ENCODE measurements at places on chromosomes 1 and 21. TPM values are rescaled to one million over a fixed set of nuclear protein-coding genes. Genes with fewer than 3 reads are reported as not detected.

The CHI3L1 gene
- 19.9 TPM for total RNA-seq

The CDCA8 gene
- total RNA-seq = 1.5 TPM

The ACOT11 gene
- 6.2 TPM for total RNA-seq

The EFCAB7 gene
- total RNA-seq = 20.4 TPM

The RYR2 gene
- total RNA-seq = 4.3 TPM

The CTPS1 gene
- 32.5 TPM for total RNA-seq

The FBXO2 gene
- 8.2 TPM for total RNA-seq

The PCSK9 gene
- 56.1 TPM for total RNA-seq

The PPM1J gene
- total RNA-seq = 0.79 TPM

The CYB561D1 gene
- total RNA-seq = 14.0 TPM

The PRDM16 gene
- 17.0 TPM for total RNA-seq

The C4BPB gene
- 9.7 TPM for total RNA-seq

The ELF3 gene
- total RNA-seq = 148 TPM

The NES gene
- total RNA-seq = 25.9 TPM

The NFASC gene
- total RNA-seq = 6.4 TPM

The LCE2B gene
- not detected for total RNA-seq

The GBP6 gene
- 0.30 TPM for total RNA-seq

The KPNA6 gene
- total RNA-seq = 22.2 TPM

The MYCL gene
- total RNA-seq = 6.3 TPM

The FAM167B gene
- total RNA-seq = not detected

The JTB gene
- total RNA-seq = 158 TPM

The CD2 gene
- total RNA-seq = 3.8 TPM

The RNF207 gene
- 46.9 TPM for total RNA-seq

The ADGRL2 gene
- total RNA-seq = 81.8 TPM

The SPRR3 gene
- total RNA-seq = not detected

The GPR25 gene
- total RNA-seq = 0.74 TPM

The TNFRSF1B gene
- total RNA-seq = 113 TPM

The SFN gene
- total RNA-seq = 42.1 TPM

The NUDT4B gene
- not detected for total RNA-seq

The STK40 gene
- total RNA-seq = 26.2 TPM

The CR1 gene
- total RNA-seq = 15.4 TPM

The DPT gene
- 22.4 TPM for total RNA-seq

The KRTAP13-2 gene
- total RNA-seq = not detected

The GOLT1A gene
- total RNA-seq = 11.2 TPM

The ACKR1 gene
- 133 TPM for total RNA-seq

The CNIH3 gene
- 3.7 TPM for total RNA-seq

The LCA5L gene
- total RNA-seq = not detected

The PALMD gene
- total RNA-seq = 30.6 TPM

The XCL1 gene
- 1.3 TPM for total RNA-seq

The BCAR3 gene
- total RNA-seq = 48.8 TPM

The AMY1C gene
- total RNA-seq = not detected

The MAGI3 gene
- 43.3 TPM for total RNA-seq

The RGSL1 gene
- total RNA-seq = not detected

The C1QTNF12 gene
- total RNA-seq = 2.5 TPM

The AADACL4 gene
- not detected for total RNA-seq

The EFNA3 gene
- total RNA-seq = 0.61 TPM

The LHX8 gene
- total RNA-seq = not detected

The SPOCD1 gene
- 8.1 TPM for total RNA-seq

The S100A5 gene
- not detected for total RNA-seq

The CROCC gene
- 71.7 TPM for total RNA-seq

The NR5A2 gene
- total RNA-seq = 0.44 TPM

Data from upper lobe of left lung (tissue), 6 donors.